ENCODE measurements at places on chromosomes 3 and 15.

DNA sequence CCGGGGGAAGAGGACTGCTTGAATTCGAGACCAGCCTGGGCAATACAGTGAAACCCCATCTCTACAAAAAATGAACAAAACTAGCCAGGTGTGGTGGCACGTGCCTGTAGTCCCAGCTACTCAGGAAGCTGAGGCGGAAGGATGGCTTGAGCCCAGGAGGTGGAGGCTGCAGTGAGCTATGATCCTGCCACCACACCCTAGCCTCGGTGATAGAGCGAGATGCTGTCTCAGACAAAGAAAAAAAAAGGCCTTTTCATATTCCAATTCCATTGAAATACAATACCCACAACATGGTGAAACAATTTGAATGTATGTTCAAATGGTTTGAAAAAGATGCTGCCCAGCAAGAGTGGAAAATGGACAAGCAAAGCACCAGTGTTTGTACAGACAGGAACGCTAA is 61.8 kb upstream of the ZNF148 start:
- DNase-seq: no peak

- no peak for DNase-seq
These were observed 116.6 kb upstream of the PRR20G start for GRCh38 chr3:127404221-127405009.

GRCh38 chr15:89367485-89368451 is 33.1 kb upstream of the POLG start:
- DNase-seq: no peak

- no peak for DNase-seq
These were observed 105.9 kb upstream of the MLF1 start for GRCh38 chr3:158465074-158465473.

GRCh38 chr3:48516571-48516970 is 12.6 kb upstream of the SHISA5 start:
- DNase-seq: no peak

GRCh38 chr3:2661078-2661477 is 449.1 kb downstream of the IL5RA start:
- no peak for DNase-seq

DNA sequence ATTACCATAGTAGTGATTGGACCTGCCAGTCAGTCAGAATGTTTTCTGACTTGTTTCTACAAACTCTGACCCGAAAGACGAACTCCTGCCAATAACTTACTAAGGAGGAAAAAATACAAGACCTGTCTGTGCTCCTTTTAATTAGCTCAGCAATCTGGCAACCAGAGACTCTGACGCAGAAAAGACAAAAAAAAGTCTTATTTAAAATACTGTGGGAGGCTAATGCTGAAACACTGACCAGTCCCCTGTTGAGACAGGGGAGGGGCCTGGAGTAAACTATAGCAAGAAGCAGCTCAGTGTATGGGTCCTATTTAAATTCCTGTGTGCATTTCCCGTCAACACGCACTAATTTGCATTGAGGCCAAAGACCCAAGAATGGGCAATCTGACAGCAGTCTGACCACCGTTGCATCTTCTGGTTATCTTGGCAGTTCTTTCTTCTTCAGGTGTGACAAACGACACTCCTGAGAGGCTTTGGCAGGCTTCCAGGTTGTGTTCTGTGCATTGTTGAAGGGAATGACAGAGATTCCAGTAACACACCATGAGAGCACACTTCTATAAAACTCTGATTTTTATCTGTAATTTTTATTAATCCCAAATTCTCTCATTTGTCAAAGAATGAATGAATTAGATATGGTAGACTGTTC is 1114.3 kb downstream of the IGSF11 start:
- no peak for DNase-seq

DNA sequence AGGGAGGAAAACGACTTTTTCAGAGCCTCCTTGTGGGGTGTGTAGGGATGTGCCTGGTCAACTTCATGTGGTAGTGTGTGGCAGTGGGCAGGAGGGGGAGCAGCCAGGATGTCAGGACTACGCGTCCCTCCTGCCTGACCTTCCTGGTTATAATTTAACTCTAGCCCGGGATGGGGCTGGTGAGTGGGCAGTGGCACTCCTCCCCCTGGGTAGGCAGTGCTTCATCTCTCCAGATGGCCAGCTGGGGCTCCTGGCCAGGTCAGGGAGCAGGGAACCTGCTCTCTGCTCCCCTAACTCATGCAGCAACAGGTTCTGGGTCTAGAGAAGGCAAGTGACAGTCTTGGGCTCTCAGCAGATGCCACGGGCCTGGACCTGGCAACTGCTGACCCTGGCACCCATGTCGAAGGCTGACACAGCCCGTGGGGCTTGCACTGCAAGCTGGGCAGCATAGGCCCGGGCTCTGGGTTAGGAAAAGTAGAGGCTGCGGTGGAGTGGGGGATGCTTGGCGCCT is 2.6 kb downstream of the ITIH4 start:
- DNase-seq: no peak

DNA sequence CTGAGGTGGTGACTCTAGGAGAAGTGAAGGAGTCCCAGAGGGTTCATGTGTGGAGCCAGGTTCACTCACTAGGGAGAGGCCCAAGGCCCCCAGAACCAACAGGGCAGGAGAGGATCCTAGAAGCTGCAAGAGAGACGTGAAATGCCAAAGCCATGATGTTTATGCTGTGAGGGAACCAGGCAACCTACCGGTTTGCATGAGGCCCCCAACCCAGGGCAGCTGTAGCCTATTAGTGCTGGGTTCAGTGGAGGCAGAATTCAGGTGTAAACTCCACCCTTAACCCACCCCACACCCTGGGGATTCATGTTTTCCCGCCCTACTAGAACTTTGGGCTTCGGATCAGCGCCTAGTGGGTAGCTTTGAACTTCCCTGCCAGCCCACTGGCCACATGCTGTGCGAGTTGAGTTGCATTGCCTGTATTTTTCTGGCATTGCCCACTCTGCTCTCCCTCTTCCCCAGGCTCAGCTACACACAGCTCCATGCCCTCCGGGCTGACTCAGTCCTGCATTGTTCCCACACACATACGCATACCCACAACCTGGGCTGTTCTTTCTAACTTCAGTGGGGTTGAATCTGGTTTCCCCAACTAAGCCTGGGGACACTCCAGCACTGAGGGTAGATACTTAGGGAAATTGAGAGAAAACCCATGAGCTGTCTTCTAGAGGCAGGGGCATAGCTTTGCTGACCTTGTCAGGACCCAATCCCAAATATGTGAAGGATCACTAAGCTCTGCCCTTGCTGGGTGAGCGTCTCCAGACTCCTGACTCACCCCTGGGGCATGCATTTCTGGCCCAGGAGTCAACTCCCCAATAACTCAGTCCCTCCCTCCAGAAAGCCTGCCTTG is 2.0 kb upstream of the ZBTB47 start:
- DNase-seq: no peak

All from Right ventricle myocardium superior (tissue), 1 donor.